Osteocyte (in vitro differentiated cells): ENCODE measurements at places on chromosomes 16 and 17. TPM values are rescaled to one million over a fixed set of nuclear protein-coding genes. Genes with fewer than 3 reads are reported as not detected.

HLF gene
- 0.51 and 0.65 TPM in 2 replicates for total RNA-seq

MAPT gene
- 1.1 and 1.6 TPM in 2 replicates for total RNA-seq

TK1 gene
- 16.0 and 16.2 TPM in 2 replicates for total RNA-seq

MYH2 gene
- total RNA-seq: not detected in 2 replicates

KRTAP4-9 gene
- total RNA-seq: not detected in 2 replicates

CD300C gene
- not detected in 2 replicates for total RNA-seq

KRTAP4-6 gene
- not detected in 2 replicates for total RNA-seq

GOSR2 gene
- 58.0 and 63.7 TPM in 2 replicates for total RNA-seq

ITGAD gene
- total RNA-seq: not detected in 2 replicates

METTL26 gene
- 58.2 and 69.8 TPM in 2 replicates for total RNA-seq

LRRC46 gene
- 0.54 and 0.84 TPM in 2 replicates for total RNA-seq

PSMD3 gene
- total RNA-seq: 96.9 and 104 TPM in 2 replicates

CKLF gene
- 41.5 and 42.5 TPM in 2 replicates for total RNA-seq

SLC16A6 gene
- total RNA-seq: 2.1 and 2.7 TPM in 2 replicates

DPEP1 gene
- total RNA-seq: not detected in 2 replicates

FLOT2 gene
- total RNA-seq: 95.8 and 104 TPM in 2 replicates

QPRT gene
- total RNA-seq: 23.5 and 30.1 TPM in 2 replicates

C16orf78 gene
- not detected in 2 replicates for total RNA-seq

TMEM114 gene
- not detected in 2 replicates for total RNA-seq

PKMYT1 gene
- 10.4 and 14.0 TPM in 2 replicates for total RNA-seq

YBX2 gene
- total RNA-seq: 0.40 TPM in 1 of 2 replicates, not detected in the other
